ENCODE measurements at places on chromosomes 4 and X.
A peak's percentile ranks its signal among the peaks of the same experiment; 100 is the strongest.

GRCh38 chr4:7381221-7381889 is 53.4 kb downstream of the PSAPL1 start:
- no peak for DNase-seq

- DNase-seq, result no peak
Observed at GRCh38 chr4:125725957-125726525, 411.3 kb downstream of the FAT4 start.

DNA sequence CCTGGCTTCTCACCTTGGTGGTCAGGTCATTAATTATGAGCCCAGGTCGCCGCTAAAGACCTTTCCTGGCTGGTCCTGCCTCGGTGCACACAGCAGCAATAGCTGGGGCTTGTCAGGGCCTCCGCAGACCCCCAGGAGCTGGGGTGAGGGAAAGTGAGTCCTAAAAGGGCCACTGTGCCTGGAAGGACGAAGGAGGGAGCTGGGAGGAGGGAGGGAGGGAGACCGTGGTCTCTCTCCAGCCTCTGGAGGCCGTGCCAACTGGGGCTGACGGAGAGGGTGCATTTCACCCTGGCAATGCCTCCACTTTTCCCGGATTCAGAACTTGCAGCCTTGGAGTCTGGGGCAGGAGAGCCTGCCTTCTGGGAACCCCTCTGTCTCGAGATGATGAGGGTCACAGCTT is 60.4 kb downstream of the CRLF2 start:
- no peak for DNase-seq

- no peak for DNase-seq
Observed at GRCh38 chr4:144681806-144682205, 35.9 kb downstream of the HHIP start.

DNA sequence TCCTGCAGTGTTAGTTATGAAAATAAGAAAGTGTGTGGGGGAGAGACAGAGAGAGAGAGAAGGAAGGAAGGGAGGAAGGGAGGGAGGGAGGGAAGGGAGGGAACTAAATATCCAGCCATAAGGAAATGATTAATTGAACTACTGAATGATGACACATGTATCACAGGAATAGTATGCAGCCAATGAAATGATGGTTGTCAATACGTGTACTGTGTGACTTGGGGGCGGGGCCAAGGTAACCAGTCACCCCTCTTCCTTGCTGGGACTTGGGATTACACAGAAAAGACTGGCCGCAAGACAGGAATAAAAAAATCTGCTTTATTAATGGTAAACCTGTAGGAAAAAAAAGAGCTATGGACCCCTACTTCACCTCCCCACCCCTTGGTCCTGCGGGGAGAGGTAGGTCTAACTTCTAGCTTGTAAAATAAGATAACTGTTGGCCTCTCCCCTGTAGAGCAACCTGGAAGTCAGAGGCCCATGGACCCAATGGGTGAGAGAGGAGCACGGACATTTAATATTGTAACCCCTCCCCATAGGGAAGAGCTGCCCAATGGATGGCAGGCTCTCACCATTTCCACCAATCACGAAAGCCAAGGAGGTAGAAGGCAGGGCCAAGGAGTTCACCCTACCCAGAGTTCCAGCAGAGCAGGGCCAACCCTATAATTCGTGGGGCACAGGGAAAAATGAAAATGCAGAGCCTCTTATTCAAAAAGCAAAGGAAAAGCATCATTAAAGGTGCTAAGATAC is 7.4 kb downstream of the PPP2R2C start:
- no peak for DNase-seq

GRCh38 chr4:75135068-75135825 is 202.3 kb downstream of the PARM1 start:
- no peak for DNase-seq

DNA sequence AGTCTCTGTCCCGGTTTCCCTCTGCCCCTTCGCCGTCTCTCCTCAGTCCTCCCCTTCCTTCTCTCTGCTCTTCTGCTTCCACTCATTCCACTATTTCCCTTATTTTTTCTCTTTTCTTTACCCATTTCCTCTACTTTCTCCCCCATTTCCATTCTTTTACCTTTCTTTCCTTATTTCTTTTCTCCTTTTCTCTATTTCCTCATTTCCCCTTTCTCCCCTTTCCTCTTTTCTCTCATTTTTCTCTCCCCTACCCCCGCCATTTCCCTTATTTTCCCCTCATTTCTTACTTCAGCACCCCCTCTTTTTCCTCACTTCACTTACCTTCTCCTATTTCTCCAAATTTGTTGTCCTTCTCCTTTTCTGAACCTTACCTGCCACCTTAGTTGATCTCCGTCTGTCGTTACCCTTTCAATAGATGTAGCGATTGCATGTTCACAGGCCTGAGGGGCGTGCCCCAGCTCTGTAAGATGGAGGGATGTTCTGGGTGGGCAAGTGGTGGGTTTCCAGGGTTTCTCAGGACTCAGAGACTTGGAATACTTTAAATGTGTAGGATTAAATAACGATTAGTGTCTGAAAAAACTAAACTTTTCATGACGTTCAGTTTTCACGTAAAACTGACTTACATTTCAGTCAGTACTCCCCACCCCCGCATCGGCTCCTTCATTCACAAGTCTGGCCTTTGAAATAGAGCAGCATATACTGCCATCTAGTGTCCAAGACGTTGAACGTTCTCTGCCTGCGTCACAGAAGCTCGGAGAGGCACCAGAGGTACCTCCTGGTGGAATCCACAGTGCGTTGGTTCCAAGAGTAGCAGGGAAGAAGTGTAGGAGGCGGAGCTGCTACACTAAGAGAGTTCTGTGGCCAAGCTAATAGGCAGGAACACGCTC is 641 bp upstream of the NCBP2L start:
- DNase-seq, result peak; percentile 82

GRCh38 chrX:17376431-17377077 is 1.6 kb downstream of the NHS start:
- DNase-seq, result no peak

DNA sequence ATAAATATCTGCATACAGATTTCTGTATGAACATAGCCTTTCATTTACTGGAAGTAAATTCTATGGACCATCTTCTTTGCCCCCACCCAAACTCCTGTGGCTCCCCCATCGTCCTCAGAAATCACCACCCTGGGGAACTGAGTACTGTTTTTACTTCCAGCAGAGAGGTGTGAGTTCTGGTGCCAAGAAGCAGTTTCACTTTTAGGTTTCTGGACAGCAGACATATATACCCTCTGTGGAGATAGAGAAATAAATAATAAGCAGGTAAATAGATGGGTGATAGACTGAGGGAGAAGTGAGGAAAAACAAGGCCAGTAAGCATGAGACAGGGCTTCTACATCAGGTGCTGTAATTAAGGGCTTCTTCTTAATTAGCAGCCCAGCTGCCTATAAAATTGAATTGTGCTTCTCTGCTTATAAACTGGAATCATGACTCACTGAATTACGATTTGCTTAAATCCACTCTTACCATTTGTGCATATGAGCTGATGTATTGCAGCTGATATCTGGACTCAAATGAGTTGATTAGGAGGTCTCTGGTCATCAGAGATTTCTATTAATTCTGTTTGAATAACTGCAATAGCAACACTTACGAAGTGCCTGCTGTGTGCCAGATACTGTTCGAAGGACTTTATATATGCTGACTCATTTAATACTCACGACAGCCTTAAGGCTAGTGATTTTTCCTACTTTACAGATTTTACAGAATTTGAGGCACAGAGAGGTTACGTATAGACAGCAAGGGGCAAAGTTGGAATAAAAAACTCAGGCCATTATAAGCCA is 60.8 kb upstream of the DHX15 start:
- DNase-seq, result no peak

- DNase-seq, result no peak
Observed at GRCh38 chr4:22334155-22334554, 181.7 kb downstream of the ADGRA3 start.

DNA sequence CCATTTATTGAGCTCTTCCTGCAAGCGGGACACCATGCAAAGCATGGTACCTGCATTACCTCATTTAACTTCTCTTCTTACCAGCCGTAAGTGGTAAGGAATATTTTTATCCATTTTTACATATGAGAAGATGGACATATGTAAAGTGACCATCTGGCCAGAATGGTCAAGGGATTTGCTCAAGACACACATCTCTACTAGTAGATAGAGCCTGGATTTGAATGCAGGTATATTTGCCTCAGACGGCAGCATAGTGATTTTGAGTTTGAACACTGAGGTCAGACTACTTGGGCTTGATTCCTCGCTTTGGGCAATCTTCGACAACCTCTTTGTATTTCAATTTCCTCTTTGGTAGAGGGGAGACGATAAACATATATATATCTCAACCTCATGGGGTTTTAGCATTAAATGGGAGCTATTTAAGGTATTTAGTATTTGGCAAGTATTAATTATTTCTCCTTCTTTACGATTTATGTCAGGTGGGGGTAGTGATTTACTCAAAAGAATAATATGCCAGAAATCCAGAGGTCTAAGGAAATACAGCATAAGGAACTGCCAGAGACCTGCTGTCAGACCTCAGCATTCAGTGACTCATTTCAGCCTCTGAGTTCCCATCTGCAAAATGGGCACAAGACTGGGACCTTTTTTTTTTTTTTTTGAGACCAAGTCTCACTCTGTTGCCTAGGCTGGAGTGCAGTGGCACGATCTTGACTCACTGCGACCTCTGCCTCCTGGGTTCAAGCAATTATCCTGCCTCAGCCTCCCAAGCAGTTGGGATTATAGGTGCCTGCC is 34.6 kb upstream of the CHRNA9 start:
- DNase-seq, result no peak

GRCh38 chr4:7971881-7972500 is 32.3 kb upstream of the AFAP1 start:
- no peak for DNase-seq

- no peak for DNase-seq
Observed at GRCh38 chr4:33626221-33626620, 2618.1 kb downstream of the ARAP2 start.

DNA sequence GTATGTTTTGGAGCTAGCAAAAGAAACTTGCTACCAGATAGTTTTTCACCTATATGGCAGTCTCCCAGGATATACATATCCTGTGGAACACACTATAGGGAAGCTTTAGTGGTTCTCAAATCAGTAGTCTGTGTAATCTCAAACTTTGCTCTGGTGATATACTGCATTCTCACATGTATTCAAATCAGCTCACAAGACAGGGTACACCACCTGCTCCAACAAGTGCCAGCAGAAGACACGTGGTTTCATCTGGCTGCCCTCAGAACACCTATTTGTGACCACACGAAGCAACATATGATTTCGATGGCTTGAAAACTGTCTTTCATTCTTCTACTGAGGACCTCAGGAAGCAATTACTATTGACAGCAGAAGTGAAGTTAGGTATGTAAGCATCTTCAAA is 37.7 kb downstream of the BCLAF3 start:
- no peak for DNase-seq

DNA sequence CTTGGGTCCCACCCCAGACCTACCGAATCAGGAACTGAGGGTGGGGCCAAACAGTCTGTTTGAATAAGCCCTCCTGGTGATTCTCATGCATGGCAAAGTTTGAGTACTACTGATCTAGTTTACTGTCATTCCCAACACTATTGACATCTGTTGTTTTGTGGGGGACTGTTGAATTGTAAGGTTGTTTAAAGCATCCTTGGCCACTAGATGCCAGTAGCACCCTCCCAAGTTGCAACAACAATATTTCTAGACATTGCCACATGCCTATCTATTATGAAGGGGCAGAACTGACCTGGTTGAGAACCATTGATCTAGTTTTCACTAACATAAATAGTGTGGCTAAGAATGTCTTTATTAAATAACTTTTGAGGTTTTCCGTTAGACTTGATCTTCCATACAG is 15.1 kb downstream of the TAF9B start:
- no peak for DNase-seq

- DNase-seq, result no peak
Observed at GRCh38 chr4:38076153-38076669, 116.0 kb downstream of the PTTG2 start.

DNA sequence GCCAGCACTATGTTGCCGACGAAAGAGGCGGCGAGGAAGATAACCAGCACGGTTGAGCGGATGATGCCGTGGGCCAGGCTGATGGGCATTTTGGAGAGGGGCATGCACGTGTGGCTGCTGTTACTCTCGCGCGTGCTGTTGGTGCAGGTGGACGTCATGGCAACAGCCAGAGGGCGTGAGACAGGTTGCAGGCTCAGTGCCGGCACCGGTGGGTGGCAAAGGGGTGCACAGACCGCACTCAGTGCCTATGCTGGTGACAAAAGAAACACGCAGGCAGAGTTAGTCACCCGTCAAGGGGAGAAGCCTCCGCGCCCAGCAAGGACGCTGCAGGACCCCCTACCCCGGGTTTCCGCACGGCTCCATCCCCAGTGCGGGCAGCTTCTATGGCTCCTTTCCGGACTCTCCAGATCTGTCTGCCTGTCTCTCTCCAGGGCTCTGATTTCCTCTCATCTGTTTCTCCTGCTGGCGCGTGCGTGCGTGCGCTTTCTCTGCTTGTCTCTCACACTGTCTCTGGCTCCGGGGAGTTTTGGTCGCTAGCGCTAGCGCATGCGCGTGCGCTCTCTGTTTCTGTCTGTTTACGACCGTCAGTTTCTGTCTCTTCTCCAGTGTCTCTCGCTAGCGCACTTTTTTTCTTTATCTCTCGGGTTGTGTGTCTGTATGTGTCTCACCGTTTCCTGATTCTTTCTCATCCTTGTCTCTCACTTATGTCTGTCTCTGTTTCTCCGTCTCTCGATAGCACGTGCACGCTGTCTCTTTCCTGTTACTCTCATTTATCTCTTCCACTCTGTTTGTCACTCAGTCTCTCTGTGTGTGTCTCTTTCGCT is 2.1 kb downstream of the GPR101 start:
- peak; percentile 20 for DNase-seq

GRCh38 chr4:20251796-20252655 is at the start of gene SLIT2:
TSS of gene SLIT2 (plus strand) at chr4:20251905. CDS start at chr4:20253816, 1,911 bp downstream.
- DNase-seq, result peak; percentile 3

- DNase-seq, result peak; percentile 70
Observed at GRCh38 chr4:166045457-166045856, 172.4 kb downstream of the TLL1 start.

- no peak for DNase-seq
Observed at GRCh38 chr4:89788206-89789072, 48.5 kb downstream of the SNCA start.

- no peak for DNase-seq
Observed at GRCh38 chr4:126547352-126547751, 1085.4 kb upstream of the INTU start.

GRCh38 chrX:24485976-24486680 is 21.0 kb downstream of the PDK3 start:
- DNase-seq, result no peak

DNA sequence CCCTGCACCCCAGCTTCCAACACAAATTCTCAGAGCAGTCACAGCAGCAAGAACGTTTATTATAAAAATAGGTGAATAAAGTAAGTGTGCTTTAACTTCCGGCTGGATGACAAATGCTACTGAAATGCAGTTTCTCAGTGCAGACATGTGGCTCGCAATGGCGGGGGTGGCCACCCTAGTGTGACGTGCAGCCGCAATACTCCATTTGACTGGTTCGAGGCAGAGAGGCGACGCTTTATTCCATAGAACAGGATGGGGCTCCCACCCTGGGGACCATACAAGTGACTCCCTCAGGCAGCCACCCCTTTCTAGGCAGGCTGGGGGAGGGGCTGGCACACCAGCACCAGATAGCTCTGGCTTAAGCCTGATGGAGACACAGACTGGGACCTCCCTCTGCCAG is 14.5 kb downstream of the TNIP2 start:
- DNase-seq, result no peak

- no peak for DNase-seq
Observed at GRCh38 chr4:78684325-78685079, 91.6 kb upstream of the BMP2K start.

Measured in CD4-positive, alpha-beta T cell treated with Interferon alpha-2 for 1 hour (primary cell).